ENCODE measurements at places on chromosomes 6 and 20. TPM values are rescaled to one million over a fixed set of nuclear protein-coding genes. Genes with fewer than 3 reads are reported as not detected.

Gene GMEB2
- total RNA-seq = 12.1 TPM

Gene TGM3
- 1.4 TPM for total RNA-seq

Gene MMS22L
- total RNA-seq = 4.5 TPM

Gene CD164
- 606 TPM for total RNA-seq

Gene ADGRF1
- total RNA-seq = 10.4 TPM

Gene SLC22A7
- total RNA-seq = 0.37 TPM

Gene FOXQ1
- 11.5 TPM for total RNA-seq

Gene NT5E
- 64.9 TPM for total RNA-seq

Gene OR2H2
- total RNA-seq = not detected

Gene HCRTR2
- not detected for total RNA-seq

Gene UQCC2
- total RNA-seq = 44.3 TPM

Gene LRFN2
- total RNA-seq = not detected

Gene MYH7B
- total RNA-seq = 1.4 TPM

Gene CLPSL1
- 0.49 TPM for total RNA-seq

Gene PGC
- total RNA-seq = 6.7 TPM

Gene CUTA
- 238 TPM for total RNA-seq

Gene CD93
- 38.4 TPM for total RNA-seq

Gene CASS4
- 2.0 TPM for total RNA-seq

Gene NKX2-2
- not detected for total RNA-seq

Gene VGLL2
- not detected for total RNA-seq

DNA sequence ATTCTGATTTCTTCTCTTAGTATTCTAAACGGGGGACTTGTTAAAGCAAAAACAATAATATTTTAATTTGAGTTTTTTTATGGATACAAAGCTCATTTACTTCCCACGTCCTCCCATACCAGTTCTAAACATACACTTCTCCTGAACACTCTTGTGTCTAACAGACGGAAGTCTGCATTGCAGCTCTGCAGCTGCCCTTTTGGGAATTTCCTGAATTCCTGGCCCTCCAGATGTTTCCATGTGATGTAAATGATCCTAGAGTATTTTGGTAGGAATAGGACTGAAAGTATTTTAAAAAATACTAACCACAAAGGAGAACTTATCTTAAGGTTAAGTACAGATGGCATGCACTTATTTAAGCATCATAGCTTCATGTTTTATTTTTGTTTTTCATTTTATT, 886.7 kb downstream of the TBC1D32 start:
- no peak for DNase-seq

- peak; percentile 51 for DNase-seq
Measured at GRCh38 chr6:47440719-47441118, 36.9 kb upstream of the CD2AP start.

- DNase-seq = peak; percentile 56
Measured at GRCh38 chr6:170134031-170134470, 156.8 kb downstream of the DLL1 start.

GRCh38 chr6:161963634-161964234, 689.9 kb upstream of the AGPAT4 start:
- DNase-seq = no peak

GRCh38 chr20:57467742-57468141, 57.2 kb downstream of the CTCFL start:
- no peak for DNase-seq

GRCh38 chr6:37916675-37917074, 97.1 kb downstream of the ZFAND3 start:
- DNase-seq = no peak

- DNase-seq = no peak
Measured at GRCh38 chr20:24381886-24382285, 87.5 kb upstream of the SYNDIG1 start.

- no peak for DNase-seq
Measured at GRCh38 chr20:25082498-25082873, 545 bp upstream of the VSX1 start.

DNA sequence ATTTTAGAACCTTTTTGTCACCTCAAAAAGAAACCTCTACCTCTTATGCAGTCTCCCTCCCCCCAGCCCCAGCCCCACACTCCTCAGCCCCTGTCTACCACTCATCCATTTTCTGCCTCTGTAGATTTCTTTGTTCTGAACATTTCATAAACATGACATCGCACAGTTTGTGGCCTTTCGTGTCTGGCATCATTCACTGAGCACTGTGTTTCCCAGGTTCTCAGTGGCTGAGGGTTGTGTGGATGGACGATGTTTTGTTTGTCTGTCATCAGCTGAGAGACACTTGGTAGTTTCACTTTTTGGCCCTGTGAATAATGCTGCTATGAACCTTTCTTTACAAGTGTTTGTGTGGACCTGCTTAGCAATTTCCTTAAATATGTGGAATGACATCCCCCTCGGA, 64.5 kb downstream of the FAM120B start:
- no peak for DNase-seq

DNA sequence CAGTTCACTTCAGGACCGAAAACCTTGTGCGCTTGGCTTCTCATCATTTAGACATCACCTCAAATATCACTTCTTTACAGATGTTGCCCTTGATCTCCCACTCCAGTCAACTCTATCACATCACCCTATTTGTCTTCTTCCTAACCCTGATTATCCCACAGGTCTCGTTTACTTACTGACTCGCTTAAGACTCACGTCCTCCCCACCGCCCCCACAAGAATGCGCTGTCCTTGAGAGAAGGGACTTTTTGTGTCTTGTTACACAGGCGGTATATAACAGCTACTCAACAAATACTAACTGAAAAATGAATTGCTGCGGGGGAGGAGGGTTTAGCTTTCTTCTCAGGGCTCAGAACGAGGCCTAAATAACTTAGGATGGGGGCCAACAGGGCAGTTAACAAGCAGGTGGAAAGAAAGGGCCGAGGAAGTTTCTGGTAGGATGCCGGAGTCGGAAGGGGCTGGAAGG, 527 bp downstream of the TOMM34 start:
- DNase-seq = no peak

DNA sequence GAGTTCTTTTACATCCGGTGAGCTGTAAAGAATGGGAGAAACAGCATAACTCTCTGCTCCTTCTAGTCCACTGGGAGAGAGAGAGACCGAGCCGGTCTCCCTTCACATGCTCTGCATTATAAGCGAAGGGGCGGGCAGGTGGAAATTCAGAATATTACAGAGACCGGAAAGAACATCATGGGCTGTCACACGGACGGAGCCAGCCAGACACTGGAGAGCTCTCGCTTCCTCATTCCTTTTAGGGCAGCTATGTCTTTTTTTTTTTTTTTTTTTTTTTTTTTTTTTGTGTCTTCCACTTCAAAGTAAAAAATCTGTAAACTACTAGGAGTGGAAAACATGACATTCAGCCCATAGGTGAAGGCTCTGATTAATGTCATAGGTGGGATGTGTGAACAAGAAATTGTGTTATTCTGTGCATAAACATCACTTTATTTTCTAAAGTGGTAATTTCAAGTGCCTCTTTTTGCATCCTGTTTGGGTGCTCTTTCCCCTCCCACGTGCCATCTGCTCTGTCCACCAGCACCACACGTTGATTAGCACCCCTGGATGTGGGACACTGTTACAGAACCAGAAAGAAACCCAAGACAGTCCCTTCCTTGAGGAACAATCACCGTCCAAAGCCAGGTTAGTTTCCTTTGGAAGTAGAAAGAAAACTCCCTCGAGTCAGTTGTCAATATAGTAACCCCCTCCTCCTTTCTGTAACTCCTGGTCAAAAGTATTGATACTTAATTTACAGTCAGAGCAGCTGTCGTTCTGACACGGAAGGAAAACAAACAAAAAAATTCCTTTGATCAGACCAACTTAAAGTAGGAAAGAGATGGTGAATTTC, at the start of gene TAGAP:
TAGAP (minus strand) TSS at position 93 of the 829 bp plus-strand sequence. CDS start 845 bp downstream, outside the sequence.
- DNase-seq = peak; percentile 78

DNA sequence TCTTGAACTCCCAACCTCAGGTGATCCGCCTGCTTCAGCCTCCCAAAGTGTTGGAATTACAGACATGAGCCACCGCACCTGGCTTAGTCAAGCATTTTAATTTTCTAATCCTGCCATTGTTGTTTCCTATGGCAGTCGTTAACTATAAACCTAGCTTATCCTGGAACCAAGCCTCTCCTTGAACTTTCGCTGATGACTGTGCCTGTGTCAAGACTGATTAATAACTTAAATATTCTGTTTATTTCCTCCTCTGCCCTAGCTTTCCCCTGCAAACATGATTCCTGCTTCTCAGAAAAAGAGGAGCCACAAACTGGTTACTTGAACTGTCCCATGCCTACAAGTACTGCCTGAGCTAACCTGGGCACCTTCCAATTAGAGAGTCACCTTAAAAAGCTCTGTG, 1.5 kb downstream of the VNN1 start:
- DNase-seq = peak; percentile 66

GRCh38 chr6:96926425-96926824, 1.9 kb downstream of the KLHL32 start:
- no peak for DNase-seq

- DNase-seq = no peak
Measured at GRCh38 chr6:21123507-21124436, 469.8 kb upstream of the SOX4 start.

DNA sequence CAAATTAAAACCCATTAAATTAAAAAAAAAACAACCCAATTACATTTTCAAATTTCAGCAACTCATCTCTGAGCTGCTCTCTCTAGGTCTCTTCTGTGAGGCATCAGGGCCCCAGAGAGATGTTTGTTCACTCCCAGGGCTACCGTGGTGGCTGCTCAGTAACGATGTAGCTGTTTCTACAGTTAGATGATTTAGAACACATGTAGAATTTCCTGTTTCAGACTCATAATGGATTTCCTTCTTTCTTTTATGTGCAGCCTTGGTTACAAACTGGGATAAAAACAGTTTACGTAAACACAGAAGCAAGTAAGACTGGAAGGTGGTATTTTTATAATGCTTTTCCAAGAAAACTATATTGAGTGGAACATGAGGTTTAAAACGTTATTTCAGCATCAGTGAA, 116.1 kb upstream of the CCN2 start:
- DNase-seq = no peak

DNA sequence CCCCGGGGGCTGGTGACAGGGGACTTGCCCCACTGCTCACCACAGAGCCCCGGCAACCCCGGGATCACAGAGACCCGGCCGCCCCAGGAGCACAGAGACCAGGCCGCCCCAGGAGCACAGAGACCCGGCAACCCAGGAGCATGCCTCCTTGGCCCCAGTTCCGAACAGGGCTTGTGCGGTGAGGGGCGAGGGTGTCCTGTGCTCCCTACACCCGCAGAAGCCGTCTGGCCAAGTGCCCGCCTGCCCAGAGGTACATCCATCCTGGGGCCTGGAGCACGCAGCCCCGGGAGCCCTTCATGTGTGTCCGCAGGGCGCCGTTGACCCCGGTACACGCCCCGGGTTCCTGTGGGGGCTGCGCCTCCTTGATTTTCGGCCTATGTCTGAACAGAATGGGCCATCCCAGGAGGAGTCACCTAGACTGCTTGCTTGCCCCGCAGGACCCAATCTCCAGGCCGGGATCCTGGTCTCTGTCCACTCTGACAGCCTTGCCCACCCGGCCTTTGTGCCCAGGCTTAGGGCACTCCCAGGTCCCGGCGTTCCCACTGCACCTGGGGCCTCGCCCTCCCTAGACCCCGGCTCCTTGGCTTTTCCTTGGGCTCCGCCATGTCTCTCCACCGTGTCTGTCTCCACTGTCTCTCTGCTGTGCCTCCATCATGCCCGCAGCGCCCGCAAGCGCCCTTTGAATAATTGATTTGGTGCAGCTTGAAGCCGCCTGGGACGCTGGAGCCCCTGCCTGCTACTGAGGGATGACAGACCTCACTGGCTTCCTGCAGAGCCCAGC, 219.8 kb downstream of the ERMARD start:
- DNase-seq = no peak

- DNase-seq = peak; percentile 24
Measured at GRCh38 chr6:129140526-129140925, 257.6 kb downstream of the LAMA2 start.

- DNase-seq = no peak
Measured at GRCh38 chr6:90941885-90942284, 355.0 kb upstream of the MAP3K7 start.

DNA sequence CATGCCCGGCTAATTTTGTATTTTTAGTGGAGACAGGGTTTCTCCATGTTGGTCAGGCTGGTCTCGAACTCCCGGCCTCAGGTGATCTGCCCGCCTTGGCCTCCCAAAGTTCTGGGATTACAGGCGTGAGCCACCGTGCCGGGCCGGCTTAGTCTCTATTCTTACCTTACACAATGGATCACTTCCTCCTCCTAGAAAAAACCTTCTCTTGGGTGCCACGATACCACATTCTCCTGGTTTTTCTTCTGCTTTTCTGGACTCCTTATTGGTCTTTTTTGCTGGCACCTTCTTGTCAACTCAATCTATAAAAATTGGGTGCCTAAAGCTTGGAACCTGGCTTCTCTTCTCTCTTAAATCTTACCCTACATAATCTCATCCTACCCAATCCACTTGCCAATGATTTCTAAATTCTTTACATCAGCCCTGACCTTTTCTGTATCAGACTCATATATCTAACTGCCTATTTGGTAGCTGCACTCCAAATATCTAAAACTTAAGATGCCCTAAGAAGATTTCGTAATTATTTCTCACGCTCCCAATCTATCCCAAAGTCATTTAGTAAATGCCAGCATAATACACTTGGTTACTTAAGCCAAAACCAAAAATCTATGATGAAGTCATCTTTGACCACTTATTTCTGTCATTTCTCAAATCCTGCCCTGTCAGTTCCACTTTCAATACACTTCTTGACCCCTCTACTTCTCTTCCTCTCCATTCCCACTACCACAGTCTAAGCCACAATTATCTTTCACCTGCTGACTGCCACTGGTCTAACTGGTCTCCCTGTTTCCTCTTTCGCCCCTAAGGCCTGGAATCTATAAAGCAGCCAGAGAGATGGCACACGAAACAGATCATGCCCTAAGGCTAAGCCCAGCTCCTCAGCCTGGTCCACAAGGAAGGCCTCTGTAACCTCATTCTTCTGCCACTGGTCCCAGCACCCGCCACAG, 43.2 kb downstream of the ELMO2 start:
- no peak for DNase-seq

DNA sequence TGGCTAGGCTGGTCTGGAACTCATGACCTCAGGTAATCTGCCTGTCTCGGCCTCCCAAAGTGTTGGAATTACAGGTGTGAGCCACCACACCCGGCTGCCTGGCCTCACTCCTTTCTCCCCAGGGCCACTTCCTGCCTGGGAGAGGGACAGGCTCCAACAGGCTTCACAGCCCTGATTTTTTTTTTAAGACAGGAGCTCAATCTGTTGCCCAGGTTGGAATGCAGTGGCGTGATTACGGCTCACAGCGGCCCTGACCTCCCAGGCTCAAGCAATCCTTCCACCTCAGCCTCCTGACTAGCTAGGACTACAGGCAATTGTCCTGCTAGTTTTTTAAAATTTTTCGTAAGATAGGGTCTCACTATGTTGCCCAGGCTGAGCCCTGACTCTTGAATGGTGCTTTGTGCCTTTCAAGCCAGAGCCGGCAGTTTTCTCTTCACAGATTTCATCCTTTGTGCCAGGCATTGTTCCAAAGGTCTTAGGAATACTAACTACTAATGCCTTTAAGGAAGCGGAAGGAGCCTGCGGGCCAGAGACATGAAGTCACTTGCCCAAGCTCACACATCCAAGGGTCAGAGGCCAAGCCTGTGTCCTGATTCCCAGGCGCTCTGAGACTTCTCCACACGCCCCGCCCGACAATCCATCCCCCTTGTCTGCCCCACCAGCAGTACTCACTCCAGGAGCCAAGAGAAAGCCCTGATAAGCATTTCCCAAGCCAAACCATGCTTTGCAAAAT, 19.2 kb downstream of the CAPN11 start:
- peak; percentile 72 for DNase-seq

- DNase-seq = no peak
Measured at GRCh38 chr6:106730718-106731117, 101.3 kb downstream of the QRSL1 start.

Measured in mucosa of gallbladder (tissue), 1 donor.